ENCODE measurements at places on chromosomes 2 and 18.
A peak's percentile ranks its signal among the peaks of the same experiment; 100 is the strongest.

- DNase-seq: no peak
These were observed 22.0 kb upstream of the KCNF1 start for GRCh38 chr2:10889651-10890215.

- no peak for DNase-seq
These were observed 37.2 kb upstream of the SLC8A1 start for GRCh38 chr2:40488927-40489677.

DNA sequence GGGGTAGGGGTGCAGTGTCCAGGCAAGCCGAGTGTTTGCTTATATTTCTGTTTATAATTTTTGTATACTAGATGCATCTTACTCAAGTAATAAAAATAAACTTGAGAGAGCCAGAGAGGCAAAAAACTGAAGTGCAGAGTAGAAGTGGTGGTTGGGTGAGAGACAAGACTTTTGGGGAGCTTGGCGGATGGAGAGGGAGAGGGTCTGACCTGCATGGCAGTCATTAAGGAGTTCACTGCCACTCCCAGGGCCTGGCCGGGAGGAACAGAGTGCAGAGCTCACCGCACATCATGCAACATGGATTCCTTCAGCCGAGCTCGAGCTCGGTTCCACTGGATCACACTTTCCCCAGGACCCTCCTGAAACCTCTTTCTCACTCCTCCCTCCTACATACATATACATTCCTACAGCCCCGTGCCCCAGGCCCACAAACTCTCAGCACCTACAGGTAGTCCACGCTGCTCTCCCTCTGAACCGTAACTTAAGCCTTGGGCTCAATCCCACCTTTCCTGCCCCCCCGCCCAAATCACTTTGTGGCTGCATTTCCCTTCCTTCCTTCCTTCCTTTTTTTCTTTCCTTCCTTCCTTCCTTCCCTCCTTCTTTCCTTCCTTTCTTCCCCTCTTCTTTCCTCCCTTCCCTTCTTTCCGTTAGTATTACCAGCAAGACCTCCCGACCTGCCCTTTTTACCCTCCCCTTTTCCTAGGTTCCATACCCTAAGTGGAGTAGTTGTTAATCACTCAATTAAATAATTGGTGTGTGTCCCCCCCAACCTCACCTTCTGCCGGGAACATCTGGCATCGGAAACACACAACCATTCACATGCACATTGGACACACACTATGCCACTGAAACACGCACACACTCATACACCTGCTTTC, 37.1 kb upstream of the ATP6V1B1 start:
- DNase-seq: no peak

DNA sequence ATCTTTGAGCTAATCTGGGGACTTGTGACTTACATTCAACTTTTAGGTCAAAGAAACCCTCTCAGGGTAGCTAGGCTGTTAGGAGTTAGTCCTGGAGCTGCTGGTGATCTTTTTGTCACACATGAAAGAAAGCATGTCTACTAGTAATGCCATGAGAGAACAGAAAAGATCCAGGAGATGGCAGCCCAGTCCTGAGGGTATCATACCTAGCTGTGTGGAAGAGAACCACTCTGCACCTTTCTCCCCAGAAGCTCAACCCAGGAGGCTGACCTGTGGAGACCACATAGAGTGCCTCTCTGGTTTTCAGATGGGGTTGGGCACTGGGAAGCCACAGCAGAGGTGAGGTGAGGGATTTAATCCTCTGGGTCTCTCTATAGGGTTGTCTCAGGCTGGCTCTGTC, 460.2 kb upstream of the UBE2E3 start:
- DNase-seq: no peak

DNA sequence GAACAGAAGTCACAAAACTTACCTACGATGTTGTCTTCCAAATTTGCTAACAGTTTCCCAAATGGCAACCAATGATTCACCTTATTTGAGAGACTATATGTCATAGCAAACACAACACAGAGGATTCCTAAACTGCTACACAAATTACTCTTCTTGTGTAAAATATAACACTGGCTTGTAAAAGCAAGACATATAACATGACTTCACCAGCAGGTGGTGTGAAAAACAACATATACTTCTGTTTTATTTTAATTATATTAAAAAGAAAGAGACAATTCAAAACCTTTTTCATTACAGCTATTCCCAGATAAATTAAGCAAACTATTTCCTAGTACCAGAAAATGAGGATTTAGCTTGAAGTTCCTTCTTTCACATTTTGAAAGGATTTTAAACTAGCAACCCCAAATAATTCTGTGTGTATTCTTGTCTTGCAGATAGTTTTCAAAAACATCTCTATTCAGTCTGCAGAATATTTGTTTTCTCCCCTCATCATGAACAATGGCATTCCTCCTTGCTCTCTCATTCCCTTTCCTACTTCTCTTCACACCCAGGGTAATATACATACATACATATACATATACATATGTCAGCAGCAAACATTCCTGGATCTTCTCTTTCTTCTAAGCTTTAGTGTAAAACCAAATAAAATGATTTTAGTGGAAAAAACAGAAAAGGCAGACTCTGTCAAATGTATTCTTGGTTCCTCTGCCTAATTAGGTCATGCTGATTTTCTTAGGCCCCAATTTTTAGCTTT, 62.1 kb downstream of the SCN3A start:
- DNase-seq: no peak

DNA sequence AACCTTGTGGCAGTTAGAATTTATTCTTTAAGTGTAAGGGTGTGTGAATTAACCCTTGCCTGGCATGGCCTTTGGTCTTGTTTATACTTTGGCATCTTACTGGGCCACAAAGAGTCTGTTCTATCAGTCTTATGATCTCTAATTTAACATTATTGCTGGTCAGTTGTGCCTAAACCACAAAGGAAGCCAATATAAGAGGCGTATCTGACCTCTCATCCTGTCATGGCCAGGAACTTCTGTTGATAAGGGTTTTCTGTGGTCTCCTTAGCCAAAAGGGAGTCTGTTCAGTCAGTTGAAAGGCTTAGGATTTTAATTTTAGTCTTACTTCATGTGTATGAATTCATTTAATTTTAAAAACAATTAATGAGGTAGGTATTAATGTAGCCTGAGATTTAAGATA, 127.2 kb downstream of the LRRTM4 start:
- DNase-seq: no peak

DNA sequence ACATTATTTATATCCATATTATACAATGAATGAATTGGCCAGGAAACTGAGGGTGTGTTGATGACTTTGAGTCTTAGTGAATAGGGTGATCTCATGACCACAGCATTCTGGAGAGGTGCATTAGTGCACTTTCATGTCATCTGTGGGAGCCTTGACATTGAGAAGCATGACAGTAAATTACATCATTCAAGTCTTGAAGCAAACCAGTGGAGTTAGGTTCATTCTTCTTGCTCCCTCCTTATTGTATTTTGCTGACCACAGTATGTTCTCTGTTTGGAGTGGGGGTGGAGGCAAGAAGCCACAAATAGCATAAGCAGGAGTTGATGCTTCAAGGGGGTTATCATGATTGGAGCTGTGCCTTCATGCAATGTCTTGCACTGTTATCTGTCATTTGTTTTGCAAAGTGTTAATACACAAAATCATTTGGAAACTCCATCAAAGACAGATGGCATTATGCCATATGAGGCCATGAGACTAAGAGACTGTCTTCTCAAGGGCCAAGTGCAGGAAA, 680.2 kb downstream of the NYAP2 start:
- no peak for DNase-seq

GRCh38 chr2:144553379-144553778, 33.5 kb upstream of the ZEB2 start:
- no peak for DNase-seq

GRCh38 chr2:103738108-103738507, 976.3 kb downstream of the TMEM182 start:
- no peak for DNase-seq

GRCh38 chr2:62163106-62163831, 32.6 kb upstream of the B3GNT2 start:
- DNase-seq: no peak

DNA sequence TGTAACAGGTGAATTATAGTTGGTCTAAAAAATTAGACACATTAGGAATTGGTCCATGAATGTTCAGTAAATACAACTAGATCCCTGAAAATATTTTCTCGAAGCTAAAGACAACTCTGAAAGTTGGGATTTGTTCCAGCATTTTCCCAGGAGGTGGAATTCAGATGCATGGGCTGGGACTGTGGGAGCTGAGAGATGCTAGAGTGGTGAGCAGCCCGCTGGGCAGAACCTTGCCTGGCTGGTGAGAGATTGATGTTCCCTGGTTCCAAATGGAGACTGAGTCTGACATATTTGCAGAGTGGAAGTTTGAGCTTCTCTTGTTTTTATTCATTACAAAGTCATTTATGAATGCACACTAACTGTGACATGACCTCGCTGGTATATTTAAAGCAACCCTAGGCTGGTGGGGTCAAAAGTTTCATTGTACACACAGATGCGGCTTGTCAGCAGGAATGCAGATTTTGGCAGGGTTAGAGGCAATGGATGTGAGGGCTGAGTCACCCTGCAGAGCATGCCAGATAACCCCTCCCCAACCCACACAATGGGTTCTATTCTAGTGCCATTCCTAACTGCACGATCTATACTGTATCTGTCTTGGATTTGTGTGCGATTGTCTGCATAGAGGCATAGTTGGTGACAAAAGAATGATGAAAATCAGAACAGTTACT, 23.5 kb upstream of the TMEM178A start:
- DNase-seq: no peak

DNA sequence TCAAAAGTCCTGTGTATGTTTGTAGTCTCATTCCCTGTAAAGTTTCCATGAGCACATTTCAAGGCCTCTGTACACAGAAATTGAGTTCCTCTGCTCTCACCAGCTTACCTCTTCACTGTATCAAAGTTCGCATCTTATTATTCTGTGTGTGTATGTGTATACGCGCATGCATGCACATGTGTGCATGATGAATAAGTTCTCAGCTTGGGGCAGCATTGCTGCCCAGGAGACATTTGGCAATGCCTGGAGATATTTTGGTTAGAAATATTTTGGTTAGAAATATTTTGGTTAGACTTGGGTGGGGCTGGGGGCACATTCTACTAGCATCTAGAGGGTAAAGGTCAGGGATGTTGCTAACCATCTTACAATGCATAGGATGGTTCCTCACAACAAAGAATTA, 23.4 kb downstream of the TCF7L1 start:
- DNase-seq: no peak

DNA sequence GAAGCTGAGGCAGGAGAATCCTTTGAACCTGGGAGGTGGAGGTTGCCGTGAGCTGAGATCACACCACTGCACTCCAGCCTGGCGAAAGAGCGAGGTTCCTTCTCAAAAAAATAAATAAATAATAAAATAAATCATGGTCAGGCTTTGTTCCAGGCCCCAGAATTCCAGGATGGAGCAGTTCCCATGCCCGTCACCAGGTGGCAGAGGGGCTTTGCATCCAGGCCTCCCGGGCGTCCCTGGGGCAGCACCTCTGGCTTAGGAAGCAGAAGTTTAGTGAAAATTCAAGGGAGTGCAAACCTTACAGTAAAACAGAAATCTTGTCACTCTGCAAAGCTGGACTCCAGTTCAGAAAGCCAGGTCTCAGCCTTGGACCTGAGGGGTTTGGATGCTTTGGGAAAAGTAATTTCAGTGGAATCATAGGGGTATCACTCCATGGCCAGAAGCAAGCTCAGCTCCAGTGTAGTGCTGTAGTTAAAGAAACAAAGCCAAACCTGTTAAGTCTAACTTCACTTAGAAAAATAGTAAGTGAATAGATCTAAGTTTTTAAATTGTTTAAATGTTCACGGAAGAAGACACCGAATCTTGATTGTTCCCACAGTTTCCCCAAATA, 512.7 kb downstream of the CMPK2 start:
- peak; percentile 50 for DNase-seq

DNA sequence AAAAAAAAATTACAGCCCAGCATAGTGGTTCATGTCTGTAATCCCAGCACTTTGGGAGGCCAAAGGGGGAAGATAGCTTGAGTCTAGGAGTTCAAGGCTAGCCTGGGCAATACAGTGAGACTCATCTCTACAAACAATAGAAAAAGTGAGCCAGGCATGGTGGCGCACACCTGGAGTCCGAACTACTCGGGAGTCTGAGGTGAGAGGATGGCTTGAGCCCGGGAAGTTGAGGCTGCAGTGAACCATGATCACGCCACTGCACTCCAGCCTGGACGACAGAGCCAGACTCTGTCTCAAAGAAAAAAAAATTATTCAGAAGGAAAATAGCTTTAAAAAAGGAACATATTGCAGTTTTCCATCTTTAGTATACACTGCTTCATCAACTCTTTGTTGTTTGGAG, 47.8 kb downstream of the CYP27C1 start:
- DNase-seq: no peak

- DNase-seq: no peak
These were observed 16.5 kb upstream of the ACSL3 start for GRCh38 chr2:222844323-222844722.

GRCh38 chr2:221042926-221043325, 529.2 kb downstream of the EPHA4 start:
- no peak for DNase-seq

DNA sequence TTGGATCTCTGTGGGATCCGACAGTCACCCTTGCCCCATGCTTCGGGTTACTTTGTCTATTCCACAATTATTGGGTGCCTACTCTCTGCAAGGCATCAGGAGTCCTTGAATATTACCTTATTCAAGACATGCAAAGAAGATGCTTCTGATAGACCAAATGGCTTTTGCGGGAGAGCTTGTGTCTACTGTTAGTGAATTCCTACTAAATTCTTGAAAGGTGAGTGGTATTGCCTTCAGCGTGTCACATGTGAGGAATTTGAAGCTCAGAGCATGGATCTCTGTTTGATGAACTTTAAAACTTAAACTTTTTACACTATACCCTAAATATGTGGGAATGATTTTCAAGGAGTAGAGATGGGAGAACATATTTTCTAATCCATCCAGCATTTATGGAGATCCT, 184.4 kb downstream of the LTBP1 start:
- DNase-seq: no peak

Measured in liver (tissue), 10 donors.